NCI-H82 (cell line): ENCODE measurements at places on chromosomes 11 and 22.

GRCh38 chr22:49274754-49275380, 552.8 kb downstream of the BRD1 start:
- no peak for DNase-seq

DNA sequence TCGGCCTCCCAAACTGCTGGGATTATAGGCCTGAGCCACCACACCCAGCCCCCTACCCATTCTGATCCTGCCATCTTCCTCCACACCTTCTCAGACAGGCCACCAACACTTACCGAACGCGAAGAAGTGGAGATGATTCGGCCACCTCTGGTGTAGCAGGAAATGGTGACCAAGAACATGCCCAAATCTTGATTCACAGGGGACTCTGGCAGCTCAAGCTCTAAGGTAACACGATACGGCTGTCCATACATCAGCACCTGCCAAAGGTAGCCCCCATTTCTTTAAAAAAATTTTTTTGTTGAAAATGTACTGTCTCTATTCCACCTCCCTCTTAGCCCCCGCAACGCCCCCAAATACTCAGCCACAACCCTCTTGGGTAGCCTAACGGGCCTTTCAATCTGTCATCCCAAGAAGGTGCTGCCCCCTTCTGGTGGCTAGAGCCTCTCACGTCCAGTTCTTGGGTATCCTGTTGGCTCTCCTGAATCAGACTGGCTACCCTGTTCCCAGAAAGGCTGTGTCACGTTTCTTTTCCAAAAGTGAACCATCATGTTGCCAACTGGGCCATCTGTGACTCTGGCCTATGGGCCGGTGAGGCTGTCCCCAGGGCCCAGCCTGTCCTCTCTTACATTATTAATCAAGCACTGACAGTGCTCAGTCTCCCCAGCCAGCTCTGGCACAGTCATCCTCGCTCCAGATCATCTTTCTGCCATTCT, 5.3 kb upstream of the LRRN4CL start:
- DNase-seq = peak; percentile 86

GRCh38 chr11:123537726-123538125, 107.7 kb downstream of the GRAMD1B start:
- no peak for DNase-seq

GRCh38 chr11:79312617-79313529, 128.0 kb downstream of the TENM4 start:
- no peak for DNase-seq

DNA sequence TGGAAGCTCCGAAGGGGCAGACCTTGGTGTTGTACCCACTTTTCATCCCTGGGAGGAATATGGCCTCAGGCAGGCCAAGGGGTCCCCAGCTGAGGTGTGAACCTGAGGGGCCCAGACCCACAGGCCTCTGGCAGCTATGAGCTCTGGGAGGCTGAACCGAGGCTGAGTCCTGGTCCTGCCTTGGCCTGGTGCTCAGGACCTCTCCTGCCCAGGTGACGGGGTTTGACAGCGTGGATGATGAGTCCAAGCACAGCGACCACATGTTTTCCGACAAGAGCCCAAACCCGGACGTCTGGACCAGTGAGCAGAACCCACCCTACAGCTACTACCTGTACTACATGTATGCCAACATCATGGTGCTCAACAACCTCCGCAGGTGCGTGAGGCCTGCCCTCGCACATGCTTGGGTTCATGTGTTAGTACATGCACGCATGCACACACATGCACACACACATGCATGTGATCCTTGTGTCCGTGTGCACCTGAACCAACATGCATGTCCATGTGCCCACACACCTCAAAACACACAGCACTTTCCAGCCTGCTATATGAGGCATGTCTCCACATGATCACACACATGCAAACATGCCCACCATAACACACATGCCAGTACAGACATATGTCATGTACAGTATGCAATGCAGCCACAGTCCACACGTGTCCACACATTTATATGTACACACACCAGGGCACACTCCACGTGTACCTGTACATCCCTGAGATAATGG, 40.9 kb downstream of the RNF141 start:
- no peak for DNase-seq

DNA sequence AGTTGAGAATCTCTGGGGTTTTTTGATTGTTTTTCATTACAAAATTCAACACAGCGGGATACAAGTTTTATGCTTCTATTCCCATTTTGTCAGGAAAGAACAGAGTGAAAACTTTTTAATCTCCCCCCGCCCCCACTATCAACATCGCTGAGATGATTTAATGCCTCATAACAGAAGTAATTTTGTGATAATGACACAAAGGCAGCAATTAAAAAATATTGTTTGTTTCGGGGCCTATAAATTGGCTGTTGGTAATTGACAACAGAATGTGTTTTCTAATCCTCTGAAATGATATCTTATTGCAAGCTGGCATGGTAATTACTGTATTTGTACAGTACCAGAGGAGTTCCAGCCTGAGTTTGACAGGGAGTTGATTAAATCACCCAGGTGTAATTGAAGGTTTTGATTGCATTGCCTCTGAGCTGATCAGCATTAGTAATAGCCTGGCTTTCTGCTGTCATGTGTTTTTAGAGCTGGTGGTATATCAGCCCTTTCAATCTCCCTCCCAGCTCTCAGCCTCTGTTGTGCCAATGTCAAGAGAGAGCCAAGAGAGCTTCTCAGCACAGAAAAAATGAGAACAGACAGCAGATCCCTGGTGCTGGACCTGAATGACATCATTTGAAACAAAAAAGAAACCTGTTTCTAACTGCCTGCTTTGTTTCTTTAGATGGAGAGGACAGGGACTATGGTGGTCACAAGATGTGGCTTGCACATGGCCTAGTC, 265.1 kb downstream of the FAM76B start:
- DNase-seq = peak; percentile 73

DNA sequence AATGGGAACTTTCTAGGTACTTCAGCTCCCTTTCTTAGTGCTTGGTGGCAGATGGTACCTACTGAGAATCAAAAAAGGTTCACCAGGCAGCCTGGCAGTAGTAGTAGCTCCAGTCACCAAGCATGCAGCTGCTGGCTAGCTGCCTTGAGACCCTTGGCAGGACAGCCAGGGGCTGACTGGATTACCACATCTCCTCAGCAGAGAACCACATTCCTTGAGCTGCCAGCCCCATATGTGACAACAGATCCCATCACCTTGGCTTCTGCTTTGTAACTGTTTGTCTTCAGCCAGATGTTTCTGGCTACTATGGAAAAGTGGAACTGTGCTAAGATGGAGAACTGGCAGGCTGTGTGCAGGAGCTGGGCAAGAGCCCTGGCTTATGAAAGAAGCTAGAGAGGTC, 39.6 kb upstream of the CHRM4 start:
- DNase-seq = no peak

- DNase-seq = no peak
Measured at GRCh38 chr22:49918911-49919881, 762 bp downstream of the CRELD2 start.

DNA sequence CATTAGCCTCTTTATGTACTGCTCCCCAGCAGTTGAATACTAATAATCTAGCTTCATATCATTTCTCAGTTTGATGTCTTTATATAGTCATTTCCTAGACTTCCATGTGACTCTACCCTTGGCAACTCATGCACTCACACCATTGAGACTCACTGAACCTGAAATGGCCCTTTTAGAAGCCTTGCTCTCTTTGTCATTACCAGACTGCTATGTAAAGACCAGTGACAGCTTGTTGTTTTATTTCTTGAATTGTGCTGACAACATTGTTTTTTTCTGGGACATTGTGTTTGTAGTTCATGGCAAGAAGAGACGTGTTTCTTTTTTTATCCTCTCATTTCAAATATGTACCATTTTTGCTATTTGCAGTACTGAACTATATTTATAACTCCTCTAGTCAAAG, 256.5 kb downstream of the CNTN5 start:
- DNase-seq = no peak

DNA sequence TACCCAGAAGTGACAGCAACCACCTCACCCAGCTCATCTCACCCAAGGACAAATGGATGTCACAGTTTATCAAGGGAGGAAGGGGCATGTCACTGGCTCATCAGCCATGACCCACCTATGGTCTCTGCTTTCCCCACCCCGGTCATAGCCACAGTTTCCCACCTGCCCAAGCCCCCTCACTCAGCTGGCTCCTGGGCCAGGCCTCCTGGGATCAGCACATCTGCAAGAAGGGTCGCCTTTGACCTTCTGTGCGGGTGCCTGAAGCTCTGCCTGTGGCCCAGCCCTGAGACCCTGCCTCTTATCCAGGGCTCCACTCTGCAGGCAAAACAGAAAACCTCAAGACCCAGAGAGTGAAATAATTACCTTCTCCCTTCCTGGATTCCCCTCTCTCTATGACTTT, 236.4 kb downstream of the BUD13 start:
- peak; percentile 47 for DNase-seq

GRCh38 chr22:20080776-20081654, 974 bp downstream of the DGCR8 start:
- peak; percentile 31 for DNase-seq
